Cerebellum (tissue), 4 donors: ENCODE measurements at places on chromosomes 2 and 18. TPM values are rescaled to one million over a fixed set of nuclear protein-coding genes. Genes with fewer than 3 reads are reported as not detected.

DNA sequence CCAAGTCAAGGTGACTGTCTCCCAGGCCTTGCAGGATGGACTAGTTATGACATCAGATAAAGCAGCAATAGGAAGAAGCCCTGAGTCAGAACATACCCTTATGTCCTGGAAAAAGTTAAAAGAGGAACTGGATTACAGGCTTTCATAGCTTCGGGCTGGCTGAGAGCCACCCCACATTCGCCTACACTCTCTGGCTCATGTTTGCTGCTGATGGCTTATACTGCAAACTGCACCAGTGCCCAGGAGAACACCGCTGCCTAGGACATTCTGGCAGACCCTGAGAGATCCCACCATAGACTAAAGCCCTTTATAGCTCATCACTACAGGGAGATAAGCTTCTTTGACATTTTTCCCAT lies 20.3 kb downstream of the SLC8A1 start:
- no peak for DNase-seq

DNA sequence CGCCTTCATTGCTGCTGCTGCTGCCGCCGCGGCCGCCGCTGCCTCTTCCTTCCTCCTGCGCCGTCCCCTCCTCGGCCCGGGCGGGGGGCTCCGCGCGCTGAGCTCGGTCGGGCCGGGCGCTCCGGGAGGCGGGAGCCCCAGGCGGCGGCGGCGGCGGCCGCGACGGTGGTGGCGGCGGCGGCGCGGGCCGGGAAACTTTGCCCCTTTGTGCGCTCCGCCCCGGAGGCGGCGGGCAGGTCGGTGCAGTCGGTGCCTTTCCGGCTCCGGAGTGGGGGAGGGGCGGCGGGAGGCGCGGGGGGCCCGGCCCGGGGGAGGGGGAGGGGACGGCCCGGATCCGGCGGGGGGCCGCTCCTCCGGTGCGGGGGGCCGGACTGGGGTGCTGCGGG lies 205 bp downstream of the TET3 start:
- DNase-seq, result no peak

- no peak for DNase-seq
Observed at GRCh38 chr18:38575648-38576047, 1010.0 kb upstream of the CELF4 start.

DNA sequence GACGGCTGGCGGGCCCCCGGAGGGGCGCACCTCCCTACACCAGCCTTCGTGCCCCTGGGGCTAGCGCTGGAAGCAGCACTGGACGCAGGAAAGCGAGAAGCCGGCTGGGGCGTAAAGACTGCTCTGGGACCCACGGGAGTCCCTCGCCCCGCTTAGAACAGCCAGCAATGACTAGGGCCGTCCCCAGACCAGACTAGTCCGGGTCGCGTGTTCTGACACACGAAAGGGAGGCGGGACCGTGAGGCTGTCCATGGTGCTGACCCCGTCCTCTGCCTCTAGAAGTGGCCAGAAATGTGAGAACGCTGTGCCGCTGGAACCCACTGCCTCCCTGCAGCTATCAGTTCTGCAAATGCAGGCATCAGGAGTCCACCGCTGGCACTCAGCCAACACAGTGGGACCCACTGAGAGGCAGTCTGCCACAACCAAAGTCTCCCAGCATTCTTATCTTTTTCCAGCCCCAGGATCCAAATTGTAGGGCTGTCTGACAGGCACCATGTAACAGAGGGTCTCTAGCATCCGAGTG lies at the start of gene UCN:
UCN (minus strand) TSS at position 87 of the 523 bp plus-strand sequence. CDS start 550 bp downstream, outside the sequence.
- no peak for DNase-seq

DNA sequence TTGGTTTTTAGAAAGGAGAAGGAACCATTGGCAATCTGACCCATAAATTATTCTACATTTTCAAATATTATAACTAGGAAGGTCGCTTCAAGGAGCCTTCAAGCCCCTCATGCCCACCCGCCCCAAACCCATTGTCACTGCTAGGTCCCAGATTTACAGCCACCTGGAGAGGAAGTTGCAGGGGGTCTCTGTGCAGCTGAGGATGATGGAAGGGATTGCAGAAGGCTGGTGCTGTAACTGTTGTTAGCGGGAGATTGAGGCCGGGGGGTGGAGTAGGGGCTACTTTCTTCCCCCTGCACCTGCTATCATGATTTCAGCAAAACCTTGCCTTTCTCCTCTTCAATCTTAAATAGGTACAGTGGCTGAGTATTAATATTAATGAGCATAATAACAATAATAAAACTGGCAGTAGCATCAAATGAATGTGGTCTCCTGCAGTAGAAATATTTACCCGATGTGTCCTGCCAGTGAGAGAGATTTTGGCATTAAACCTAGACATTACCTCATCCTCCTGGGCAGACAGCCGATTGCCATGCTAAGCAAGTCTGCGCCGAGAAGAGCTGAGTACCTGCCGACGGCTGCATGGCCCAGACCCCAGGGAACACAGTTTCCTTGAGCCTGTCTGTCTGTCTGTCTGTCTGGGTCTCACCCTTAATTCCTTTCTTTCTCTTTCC lies 225.4 kb downstream of the FAM210A start:
- peak; percentile 88 for DNase-seq

DNA sequence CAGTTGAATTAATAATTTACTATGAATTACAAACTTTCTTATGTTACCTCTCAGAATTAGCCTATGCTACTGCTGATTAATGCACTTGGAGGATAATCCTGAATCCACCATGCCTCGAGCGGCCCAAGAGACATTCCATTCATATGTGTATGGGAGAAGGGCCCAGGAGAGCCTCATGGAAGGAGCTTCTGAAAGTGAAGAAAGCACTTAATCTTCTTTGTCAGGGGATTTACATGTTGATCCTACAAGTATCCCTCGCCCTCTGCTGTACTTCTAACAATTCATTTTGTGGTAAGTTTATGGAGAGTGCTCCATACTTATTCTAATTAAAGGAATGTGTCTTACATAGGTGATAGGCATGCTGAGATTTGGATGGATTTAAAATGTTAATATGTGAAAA lies 1189.1 kb upstream of the NXPH2 start:
- no peak for DNase-seq

DNA sequence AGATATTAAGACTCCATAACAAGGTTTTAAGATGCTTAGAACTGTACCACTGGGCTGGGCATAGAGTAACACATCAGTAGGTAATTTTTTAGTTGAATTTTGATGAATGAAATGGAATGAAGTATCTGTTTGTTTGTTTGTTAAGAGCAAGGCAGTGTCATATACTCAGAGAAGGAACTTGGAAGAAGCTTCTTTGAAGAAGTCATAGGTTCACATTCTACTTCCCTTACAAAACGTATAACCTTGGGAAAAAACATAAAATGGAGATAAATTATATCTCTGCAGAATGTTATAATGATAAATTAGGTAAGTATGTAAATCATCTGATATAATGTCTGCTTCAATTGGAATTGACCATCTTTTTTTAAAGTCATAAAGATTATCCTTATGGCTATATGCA lies 122.1 kb upstream of the SLC39A10 start:
- no peak for DNase-seq

- DNase-seq, result no peak
Observed at GRCh38 chr2:74779587-74780135, 54.3 kb upstream of the HK2 start.

DNA sequence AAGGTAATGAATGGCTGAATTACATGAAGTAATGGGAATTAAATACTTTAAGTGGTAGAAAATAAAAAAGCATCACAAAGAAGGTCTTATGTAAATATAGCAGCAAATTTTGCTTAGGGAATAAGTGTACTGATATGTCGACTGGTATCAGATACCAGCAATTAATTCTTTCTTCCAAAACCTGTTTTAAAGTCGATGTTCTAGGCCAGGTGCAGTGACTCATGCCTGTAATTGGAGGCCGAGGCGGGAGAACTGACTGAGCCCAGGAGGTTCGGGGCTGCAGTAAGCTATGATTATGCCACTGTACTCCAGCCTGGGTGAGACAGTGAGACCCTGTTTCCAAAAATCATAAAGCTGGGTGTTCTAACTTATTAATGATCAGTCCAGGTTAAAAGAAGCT lies 30.3 kb downstream of the SP3 start:
- DNase-seq, result no peak

DNA sequence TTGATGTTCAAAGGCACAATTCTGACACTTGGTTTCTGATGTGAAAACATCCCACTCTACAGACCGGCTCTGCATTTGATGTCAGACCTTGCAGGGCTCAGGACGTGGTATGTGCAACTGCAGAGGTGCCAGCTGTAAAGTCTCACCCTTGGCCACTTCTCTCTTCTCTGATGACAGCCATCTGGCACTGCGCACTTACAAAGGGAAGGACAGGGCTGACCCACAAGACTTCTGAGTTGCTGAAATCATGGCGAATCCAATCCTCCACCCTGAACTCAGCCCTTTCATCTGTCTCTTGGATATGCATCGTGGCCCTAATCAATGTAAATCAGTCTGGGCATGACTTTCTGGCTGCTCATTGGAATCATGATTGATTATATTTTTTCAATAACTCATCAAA lies 82.5 kb downstream of the SEPTIN10 start:
- DNase-seq, result no peak

DNA sequence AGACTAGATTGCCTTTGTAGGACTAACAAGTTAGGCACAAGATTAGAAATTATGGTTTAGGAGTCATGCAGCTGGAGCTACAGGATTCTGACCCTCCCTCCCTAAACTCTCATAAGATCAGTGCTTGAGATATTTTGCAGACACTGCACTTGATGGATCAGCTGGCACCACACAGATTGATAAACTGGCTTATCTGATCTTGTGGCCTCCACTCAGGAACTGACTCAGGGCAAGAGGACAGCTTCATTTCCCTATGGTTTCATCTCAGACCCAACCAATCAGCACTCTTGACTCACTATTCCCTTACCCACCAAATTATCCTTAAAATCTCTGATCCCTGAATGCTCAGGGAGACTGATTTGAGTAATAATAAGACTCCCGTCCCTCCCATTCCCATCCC lies 152.3 kb downstream of the DIS3L2 start:
- no peak for DNase-seq

Gene MOCOS
- 0.09 TPM for total RNA-seq

Gene TEX51
- not detected for total RNA-seq

GRCh38 chr2:48343571-48344440 lies 186.1 kb upstream of the STON1 start:
- DNase-seq, result no peak

Gene RAB17
- total RNA-seq, result 0.36 TPM

DNA sequence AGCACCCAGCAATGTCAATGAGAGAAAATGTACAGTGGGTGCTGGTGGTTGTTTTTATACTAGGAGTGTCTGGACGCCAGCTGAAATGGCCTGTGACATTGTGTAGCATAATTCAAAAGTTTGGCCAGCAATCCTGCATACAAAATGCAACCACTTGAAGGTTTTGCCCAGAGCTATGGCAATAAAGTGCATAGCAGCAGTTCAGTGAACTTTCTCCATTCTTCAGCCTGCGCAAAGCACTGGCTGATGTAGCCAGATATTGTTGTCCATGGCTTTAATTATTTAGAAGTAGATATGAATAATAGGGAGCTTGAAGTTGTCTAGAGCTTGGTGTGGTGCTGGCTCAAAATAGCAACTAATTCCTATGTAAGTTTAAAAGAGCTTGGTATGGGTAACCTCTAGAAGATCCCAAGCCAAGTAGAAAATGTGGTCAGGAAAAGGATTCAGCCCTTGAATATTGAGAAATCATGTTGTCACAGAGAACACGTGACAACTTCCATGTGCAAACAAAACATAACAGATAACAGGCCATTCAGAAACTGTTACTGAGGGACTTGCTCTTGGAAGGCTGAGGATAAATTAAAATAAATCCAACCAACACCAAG lies 33.3 kb upstream of the PGAP1 start:
- DNase-seq, result no peak

Gene CENPA
- 4.6 TPM for total RNA-seq

Gene RTP5
- 1.3 TPM for total RNA-seq

DNA sequence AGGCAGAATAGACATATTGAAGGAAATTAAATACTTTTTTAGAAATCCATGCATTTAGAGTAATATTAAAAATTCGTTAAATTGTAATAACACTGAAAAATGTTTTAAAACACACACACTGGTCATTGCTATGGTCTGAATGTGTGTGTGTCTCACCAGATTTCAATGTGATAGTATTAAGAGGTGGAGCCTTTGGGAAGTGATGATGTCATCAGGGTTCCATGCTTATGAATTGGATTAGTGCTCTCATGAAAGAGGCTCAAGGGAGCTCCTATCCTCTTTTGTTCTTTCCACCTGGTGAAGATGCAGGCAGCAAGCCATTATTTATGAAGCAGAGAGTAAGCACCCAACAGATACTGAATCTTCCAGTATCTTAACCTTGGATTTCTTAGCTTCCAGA lies 441.8 kb downstream of the CDH2 start:
- no peak for DNase-seq

GRCh38 chr2:213627054-213627710 lies 342.9 kb downstream of the SPAG16 start:
- no peak for DNase-seq

Gene NT5DC4
- total RNA-seq, result not detected

DNA sequence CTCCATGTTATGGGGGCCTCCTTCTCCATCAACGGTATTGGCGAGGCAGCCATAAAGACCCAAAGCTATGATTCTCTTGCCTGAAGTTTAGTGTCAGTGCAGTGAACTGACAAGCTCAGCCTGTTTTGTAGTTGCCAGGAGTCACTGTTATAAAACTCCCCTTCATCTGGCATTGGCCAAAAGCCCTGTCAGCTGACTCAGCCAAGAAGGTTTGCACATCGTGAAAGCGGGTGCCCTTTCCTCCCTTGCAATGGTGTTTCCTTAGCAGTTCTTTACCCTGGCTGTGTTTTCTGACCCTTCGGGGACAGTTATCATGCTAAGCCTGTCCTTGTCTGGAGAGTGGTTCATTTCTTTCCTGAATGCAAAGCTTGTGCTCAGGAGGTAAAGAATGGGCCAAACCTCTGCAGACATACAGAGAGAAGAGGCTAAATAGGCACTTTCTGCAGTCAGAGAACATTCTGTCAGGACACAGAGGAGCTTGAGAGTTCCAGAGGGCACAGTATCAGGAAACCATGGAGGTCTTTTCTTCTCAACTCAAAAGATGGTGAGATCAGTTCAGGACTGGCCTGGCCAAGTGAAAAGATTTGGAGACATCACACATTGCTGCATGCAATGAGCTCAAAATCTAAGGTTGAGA lies 414.2 kb downstream of the ZNF521 start:
- no peak for DNase-seq

- DNase-seq, result no peak
Observed at GRCh38 chr2:120871016-120871635, 135.5 kb downstream of the GLI2 start.

- DNase-seq, result no peak
Observed at GRCh38 chr2:216477283-216478035, 21.2 kb upstream of the RPL37A start.

DNA sequence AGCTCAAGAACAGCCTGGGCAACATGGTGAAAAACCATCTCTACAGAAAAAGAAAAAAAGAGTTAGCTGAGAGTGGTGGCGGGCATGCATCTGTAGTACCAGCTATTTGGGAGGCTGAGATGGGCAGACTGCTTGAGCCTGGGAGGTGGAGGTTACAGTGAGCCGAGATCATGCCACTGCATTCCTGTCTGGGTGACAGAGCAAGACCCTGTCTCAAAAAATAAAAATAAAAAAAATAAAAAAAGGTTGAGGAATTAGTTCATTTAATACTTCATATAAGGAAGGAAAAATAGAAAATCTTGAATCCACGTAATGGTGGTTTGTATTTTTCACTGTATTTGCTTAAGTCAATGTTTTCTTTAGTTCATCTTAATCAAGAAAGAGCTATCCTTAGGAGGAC lies 241.7 kb downstream of the TGIF1 start:
- no peak for DNase-seq
